ENCODE measurements at places on chromosomes 2 and 18.

DNA sequence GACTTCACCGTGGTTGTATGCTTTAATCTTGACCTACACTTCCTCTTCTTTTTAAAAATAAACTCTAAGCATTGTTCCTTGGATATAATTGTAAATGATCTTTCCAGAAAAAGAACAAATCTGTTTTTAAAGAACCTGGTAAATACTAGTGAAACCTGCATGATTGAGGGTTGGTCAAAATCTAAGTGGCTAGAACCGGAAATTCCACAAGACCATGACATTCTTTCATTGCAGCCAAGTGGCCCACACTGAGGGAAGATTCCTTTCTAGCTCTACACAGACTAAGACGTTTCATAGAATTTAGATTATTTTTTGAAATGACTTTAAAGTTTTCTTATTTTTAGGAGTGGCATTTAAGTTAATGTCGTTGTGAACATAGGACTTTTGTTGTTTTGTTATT lies 356.7 kb downstream of the NYAP2 start:
- no peak for DNase-seq

GRCh38 chr2:239819974-239820555 lies 205.1 kb downstream of the NDUFA10 start:
- DNase-seq: no peak

GRCh38 chr18:30988440-30988839 lies 54.1 kb downstream of the DSC3 start:
- DNase-seq: no peak

GRCh38 chr2:174775571-174775980 lies 11.3 kb upstream of the CHRNA1 start:
- DNase-seq: no peak

- DNase-seq: no peak
These were observed 16.9 kb upstream of the HAAO start for GRCh38 chr2:42809131-42809818.

- DNase-seq: no peak
These were observed 49.1 kb upstream of the MYCN start for GRCh38 chr2:15890936-15891905.

GRCh38 chr2:35822716-35823115 lies 532.9 kb upstream of the CRIM1 start:
- no peak for DNase-seq

DNA sequence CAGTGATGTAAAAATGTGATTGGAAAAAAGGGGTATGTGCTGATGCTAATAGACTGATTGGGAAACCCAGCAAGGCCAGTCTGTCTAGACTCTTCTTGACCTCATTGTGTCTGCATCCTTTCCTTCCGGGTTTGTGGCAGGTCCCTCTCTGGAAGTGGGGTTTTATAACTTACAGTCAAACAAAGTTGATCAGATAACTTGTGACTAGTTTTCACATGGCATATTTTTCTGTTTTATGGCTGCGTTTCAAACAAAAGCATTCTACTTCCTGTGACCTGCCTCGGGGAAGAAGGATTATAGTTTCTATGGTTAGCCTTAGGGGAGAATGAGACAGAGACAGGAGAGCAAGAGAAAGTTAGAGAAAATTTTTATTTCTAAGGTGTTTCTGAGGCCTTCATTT lies 188.7 kb upstream of the HNMT start:
- no peak for DNase-seq

- no peak for DNase-seq
These were observed 2.9 kb upstream of the TNP1 start for GRCh38 chr2:216862628-216863398.

DNA sequence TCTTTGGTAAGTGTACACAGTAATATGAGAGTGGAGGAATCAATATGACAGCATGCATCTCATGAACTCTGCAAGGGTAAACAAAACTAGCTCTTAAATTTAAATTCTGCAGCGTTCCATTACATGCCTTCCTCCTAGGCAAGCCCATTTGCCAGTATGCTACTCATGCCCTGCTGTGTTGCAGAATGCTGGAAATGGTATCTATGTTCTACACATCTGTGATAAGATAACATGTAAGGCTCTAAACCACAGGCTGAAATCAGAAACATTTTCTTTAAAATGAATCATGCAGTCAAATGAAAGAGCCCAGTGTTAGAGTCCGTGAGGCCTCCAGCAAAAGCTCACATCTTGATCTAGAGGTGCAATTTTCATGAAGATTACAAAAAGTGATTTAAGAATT lies 112.8 kb upstream of the FN1 start:
- no peak for DNase-seq

DNA sequence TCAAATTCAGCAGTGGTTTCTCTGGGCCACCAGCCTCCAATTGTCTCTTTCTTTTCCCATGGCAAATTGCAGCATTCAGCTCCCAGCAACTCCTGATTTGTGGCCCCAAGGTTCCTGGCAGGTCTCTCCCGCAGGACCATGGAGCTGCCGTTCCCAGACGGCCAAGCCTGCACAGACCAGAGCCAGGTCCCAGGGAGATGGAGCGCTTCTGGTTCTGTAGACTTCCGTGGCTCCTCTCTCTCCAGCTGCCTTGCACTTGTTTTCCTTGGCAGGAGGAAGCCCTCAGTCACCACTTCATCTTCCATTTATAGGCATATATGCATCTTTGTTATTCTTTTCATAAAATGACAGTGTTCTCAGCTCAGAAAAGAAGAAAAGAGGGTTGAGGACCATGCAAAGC lies 21.7 kb downstream of the TNP1 start:
- DNase-seq: no peak

- no peak for DNase-seq
These were observed 32.4 kb downstream of the FIGN start for GRCh38 chr2:163703386-163703785.

DNA sequence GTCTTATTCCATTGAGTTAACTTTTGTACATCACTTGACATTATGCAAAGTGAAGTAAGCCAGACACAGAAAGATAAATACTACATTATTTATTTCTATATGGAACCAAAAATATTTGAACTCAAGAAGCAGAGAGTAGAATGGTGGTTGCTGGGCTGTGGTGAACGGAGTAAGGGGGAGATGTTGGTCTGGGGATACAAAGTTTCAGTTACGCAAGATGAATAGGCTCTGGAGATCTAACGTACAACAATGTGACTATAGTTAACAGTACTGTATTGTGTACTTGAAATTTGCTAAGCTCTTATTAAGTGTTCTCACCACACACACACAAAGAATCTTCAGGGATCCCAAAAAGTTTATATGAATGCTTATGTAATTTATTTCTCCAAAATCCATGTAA lies 124.8 kb upstream of the VWC2L start:
- DNase-seq: no peak

DNA sequence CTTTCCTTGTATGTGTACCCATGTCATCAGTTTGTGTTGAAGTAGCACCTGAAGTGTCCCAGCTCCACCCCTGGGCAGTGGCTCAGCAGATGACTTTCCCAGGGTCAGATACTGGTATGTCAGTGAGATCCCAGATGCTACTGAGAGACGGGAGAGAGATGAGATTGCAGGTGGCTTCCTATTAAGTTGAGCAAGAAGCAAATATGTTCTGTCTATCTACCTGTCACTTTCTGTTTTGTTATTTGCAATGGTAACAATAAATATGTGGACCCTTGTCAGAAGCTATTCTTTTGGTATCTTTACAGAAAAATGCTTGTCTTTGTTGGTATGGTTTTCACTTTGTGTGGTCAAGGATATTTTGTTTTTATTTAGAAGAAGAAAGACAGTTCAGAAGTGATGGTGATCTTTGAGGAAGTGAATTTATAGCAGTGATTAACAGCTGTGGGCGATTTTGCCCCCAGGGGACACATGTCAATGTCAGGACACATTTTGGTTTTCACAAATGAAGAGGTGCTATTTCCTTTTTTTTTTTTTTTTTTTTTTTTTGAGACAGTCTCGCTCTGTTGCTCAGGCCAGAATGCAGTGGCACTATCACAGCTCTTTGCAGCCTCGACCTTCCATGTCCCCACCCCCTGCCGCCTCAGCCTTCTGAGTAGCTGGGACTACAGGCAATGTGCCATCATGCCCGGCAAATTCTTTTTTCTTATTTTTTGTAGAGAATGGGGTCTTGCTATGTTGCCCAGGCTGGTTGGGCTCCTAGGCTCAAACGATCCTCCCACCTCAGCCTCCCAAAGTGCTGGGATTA lies 21.4 kb downstream of the MGAT5 start:
- no peak for DNase-seq

DNA sequence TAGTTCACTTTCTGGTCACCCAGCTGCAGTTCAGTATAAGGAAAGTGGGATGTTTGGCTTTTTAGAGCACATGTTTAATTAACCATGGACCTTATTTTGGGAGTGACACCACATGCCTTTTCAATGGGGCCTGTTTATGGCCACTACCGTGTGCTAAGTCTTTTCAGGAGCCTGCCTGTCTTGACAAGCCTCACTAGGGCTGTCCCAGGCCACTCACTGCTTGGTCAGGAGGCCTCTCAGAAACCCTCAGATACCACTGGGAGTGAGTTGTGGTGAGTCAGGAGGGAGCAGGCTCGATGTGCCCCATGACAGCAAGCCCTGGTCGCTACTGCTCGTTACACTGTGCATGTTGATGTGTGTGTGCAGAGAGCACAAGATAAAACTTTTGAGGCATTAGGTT lies 123.0 kb downstream of the MAP4K4 start:
- DNase-seq: no peak

GRCh38 chr2:143698352-143698751 lies 569.1 kb downstream of the ARHGAP15 start:
- no peak for DNase-seq

DNA sequence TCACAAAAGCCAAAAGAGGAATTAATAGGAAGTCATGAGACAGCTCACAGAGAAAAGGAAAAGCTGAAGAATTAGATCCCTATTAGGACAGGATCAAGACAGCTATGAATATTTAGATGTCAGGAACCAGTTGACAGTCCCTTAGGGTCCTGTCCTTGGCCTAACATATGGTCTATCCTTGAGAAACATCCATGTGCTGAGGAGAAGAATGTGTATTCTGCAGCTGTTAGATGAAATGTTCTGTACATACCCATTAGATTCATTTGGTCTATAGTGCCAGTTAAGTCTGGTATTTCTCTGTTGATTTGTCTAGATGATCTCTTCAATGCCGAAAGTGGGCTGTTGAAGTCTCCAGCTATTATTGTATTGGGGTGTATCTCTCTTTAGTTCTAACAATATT lies 37.6 kb upstream of the SLC40A1 start:
- DNase-seq: no peak

GRCh38 chr2:14543284-14543683 lies 89.2 kb upstream of the LRATD1 start:
- DNase-seq: no peak

GRCh38 chr18:21073180-21073579 lies 38.4 kb downstream of the ROCK1 start:
- no peak for DNase-seq

DNA sequence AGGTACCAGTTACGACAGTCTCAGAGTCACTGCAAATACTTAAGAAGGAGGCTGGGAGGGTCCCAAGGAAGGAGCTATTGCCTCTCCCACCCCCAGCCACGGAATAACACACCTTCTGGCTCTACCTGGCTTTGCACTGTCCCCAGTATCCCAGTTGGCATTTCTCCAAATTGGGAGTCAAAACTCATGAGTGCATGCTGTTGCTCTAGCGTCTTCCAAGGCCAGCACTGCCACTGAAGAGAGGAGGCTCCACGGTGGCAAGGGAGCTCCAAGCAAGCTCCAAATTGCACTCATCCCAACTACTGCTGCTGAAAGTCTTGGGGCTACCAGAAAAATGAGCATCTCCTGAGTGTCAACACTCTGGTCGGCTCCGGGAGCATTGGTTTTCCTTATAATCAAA lies 1.6 kb downstream of the SCTR start:
- DNase-seq: no peak

DNA sequence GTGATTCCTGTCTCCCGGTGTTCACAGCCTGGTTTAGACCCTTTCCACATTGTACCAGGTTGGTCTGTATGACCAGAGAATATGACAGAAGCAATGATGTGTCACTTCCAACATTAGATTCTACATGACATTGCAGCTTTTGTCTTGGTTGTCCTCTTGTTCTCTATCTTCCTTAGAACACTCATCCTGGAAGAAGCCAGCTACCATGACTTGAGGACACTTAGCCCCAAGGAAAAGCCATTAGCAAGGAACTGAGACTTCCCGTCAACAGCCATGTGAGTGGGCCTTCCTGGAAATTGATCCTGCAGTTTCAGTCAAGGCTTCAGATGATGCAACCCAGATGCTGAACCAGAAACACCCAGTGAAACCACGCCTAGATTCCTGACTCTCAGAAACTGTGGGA lies 143.3 kb downstream of the MREG start:
- peak; percentile 45 for DNase-seq

DNA sequence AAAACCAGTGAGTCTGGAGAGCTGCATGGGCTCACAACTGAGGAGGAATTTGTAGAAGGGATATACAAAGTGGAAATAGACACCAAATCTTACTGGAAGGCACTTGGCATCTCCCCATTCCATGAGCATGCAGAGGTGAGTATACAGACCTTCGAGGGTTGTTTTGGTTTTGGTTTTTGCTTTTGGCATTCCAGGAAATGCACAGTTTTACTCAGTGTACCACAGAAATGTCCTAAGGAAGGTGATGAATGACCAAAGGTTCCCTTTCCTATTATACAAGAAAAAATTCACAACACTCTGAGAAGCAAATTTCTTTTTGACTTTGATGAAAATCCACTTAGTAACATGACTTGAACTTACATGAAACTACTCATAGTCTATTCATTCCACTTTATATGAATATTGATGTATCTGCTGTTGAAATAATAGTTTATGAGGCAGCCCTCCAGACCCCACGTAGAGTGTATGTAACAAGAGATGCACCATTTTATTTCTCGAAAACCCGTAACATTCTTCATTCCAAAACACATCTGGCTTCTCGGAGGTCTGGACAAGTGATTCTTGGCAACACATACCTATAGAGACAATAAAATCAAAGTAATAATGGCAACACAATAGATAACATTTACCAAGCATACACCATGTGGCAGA lies 3.6 kb downstream of the TTR start:
- no peak for DNase-seq

- DNase-seq: no peak
These were observed 204.2 kb downstream of the TPGS2 start for GRCh38 chr18:36624451-36625167.

DNA sequence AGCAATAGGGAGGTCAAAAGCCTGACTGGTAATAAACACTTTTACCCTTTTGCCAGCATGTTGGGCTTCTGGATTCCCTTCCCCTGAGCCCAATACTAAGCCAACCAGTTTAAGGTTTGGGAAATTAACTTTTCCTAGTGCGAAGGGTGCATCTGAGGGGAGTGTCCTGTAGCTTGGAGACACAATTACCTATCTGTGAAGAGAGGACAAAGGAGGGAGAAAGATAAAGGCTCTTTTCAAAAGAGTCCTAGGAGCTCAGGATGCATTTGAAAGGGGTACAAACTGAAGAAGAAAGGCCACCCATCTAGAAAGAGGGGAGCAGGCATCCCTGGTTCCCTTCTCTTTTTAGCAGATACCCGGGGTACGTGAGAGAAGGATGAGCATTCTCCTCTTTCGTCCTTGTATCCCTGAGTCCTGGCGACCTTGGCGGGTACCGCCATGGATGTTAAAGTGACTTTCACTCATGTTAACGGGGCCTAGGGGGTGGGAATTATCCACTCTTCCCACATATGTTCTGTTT lies 25.1 kb downstream of the C18orf54 start:
- DNase-seq: no peak

GRCh38 chr2:240293557-240294461 lies 141.7 kb upstream of the GPC1 start:
- DNase-seq: no peak
